Activated naive CD4-positive, alpha-beta T cell (primary cell): ENCODE measurements at places on chromosomes 11 and 22.

GRCh38 chr11:9037046-9037780 is 33.4 kb upstream of the NRIP3 start:
- no peak for DNase-seq

- peak; percentile 25 for DNase-seq
These were observed 1.4 kb upstream of the KREMEN1 start for GRCh38 chr22:29071261-29072045.

DNA sequence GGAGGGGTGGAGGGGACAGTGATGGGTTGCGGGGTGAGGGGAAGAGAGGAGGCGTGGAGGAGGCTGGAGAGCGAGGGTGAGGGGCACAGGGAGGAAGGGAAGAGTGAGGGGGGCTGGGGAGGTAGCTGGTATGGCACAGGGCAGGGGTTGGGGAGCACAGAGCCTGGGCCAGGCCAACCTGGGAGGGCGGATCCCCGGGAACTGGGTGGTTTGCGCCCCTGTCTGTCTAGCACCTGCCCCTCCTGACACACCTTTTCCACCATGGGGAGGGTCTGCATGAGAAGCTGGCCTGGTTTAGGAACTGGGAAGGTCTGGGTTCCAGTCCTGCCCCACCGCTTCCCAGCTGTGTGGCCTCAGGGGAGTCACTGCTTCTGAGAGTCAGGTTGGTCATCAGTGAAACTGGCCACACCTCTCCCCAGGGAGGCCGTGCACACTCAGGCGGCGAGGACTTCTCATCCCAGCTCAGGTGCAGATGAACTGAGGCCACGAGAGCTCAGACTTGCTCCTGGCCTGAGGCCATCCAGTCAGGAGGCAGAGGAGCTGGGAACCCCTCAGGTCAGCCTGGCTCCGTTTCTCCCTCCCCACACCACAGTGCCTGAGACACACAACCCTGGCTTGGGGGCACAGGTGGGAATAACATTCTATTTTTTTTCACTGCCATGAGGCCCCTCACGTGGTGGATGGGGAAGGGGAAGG is 95.6 kb downstream of the PHF21B start:
- DNase-seq, result no peak

DNA sequence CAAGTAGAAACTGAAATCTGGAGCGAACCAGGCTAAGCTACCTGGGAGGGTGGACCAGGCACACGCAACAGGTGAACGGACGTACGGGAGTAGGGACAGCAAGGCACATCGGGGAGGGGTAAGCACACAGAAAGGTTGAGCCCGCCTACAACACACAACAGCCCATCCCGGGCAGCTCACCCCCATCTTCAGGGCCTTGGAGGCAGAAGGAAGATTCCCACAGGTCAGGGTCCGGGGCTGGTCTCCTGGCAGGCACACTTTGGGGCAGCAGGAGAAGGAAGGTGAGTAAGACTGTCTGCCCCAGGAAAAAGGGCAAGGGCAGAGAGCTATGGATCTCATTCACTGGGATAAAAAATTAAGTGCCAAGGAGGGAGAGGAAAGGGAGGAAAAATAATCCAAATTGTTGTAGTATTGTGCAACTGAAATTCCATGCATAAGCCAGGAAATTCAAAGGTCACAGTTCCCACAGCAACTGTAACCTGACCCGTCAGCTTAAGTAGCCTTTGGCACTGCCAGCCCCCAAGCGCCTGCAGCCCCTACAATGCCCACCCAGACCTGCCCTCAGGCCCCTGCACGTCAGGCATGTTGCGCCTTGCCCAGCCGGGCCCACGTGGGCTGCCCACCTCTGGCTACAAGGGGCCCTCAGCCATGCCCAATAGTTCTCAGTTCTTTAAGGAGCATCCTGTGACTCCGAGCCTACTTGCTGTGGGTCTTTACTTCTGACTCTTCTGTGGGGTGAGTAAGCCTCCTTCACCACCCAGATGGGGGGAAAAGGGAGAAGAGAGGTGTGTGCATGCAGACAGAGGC is 51.8 kb downstream of the MICAL3 start:
- DNase-seq, result no peak

- DNase-seq, result no peak
These were observed 29.7 kb upstream of the DDX6 start for GRCh38 chr11:118820412-118821357.

- DNase-seq, result no peak
These were observed 33.3 kb downstream of the NUP50 start for GRCh38 chr22:45196926-45197605.

DNA sequence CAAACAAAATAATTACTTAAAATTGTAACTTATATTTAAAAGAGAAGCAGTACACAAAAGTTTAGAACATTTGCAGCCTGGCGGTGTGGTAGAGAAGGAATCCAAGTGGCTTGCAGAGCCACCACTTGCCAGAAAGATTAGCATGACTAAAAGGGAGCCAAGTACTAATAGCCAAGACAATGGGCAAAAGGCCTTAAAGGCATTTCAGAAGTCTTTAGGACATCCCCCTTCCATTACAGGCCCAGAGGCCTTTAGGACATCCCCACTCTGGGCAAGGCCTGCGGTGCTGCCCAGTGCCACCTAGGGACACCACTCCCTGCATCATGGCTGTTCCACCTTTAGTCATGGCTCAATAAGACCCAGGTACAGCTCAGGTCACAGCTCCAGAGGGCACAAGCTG is 32.4 kb downstream of the TMEM225 start:
- DNase-seq, result no peak
